ENCODE measurements at places on chromosomes 7 and 10.
A peak's percentile ranks its signal among the peaks of the same experiment; 100 is the strongest.

DNA sequence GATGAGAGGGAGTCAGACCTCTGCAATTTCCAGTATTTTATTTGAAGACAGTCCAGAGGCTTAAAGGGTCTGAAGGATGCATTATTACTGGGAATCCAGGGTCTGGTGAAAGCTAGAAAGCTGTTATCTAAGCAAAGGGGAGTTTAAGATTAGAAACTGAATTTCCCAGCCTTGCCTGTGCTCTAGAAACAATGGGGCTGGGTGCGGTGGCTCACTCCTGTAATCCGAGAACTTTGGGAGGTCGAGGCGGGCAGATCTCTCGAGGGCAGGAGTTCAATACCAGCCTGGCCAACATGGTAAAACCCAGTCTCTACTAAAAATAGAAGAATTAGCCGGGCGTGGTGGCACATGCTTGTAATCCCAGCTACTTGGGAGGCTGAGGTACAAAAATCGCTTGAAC is 71.5 kb upstream of the ANLN start:
- DNase-seq, result no peak

GRCh38 chr7:105268511-105269392 is 120.0 kb downstream of the SRPK2 start:
- DNase-seq, result peak; percentile 57

- DNase-seq, result peak; percentile 32
These were observed 25.5 kb downstream of the PRR15 start for GRCh38 chr7:29588900-29589696.

GRCh38 chr7:69430384-69431021 is 167.8 kb upstream of the AUTS2 start:
- DNase-seq, result peak; percentile 75

- no peak for DNase-seq
These were observed 27.3 kb downstream of the PFKP start for GRCh38 chr10:3094609-3095036.

- peak; percentile 0 for DNase-seq
These were observed 107.4 kb downstream of the MKX start for GRCh38 chr10:27638071-27638750.

DNA sequence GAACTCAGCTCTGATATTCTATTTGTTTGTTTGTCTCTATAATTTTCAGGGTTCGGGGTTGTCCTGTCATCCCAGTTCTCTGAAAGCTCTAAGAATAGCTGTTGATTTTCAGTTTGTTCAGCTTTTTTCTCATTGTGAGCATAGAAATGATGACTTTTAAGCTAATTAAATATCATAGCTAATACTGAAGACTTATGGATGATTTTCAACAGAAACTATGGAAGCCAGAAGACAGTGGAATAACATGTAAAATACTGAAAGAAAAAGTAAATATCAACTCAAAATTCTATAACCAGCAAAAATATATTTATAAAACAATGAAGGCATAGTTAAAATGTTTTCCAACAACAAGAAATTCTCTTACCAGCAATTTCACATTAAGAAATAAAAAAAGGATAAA is 96.4 kb upstream of the ETV1 start:
- peak; percentile 15 for DNase-seq

- DNase-seq, result no peak
These were observed 78.5 kb downstream of the LHPP start for GRCh38 chr10:124539935-124540641.

- DNase-seq, result no peak
These were observed 12.1 kb downstream of the GIMAP6 start for GRCh38 chr7:150620061-150620460.

- no peak for DNase-seq
These were observed 26.2 kb upstream of the CYP26C1 start for GRCh38 chr10:93034426-93034825.

- no peak for DNase-seq
These were observed 22.2 kb downstream of the LIPK start for GRCh38 chr10:88728107-88728763.

DNA sequence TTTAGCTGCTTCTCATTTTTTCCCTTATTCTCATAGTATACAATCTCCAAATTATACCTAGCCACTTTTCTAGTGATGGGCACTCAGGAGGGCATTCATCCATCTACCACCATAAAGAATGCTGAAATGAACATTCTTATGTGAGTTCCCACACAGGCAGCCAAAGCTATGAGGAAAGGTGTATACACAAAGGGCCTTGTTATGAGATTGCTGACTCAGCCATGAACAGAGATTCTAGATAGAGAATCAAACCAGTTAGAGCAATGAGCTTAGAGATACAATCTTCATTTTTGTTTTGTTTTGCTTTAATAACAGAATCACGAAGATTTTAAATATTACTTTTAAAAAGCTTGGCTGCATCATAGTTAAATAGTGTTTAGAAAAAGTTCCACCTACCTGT is 54.8 kb upstream of the TNKS2 start:
- no peak for DNase-seq

DNA sequence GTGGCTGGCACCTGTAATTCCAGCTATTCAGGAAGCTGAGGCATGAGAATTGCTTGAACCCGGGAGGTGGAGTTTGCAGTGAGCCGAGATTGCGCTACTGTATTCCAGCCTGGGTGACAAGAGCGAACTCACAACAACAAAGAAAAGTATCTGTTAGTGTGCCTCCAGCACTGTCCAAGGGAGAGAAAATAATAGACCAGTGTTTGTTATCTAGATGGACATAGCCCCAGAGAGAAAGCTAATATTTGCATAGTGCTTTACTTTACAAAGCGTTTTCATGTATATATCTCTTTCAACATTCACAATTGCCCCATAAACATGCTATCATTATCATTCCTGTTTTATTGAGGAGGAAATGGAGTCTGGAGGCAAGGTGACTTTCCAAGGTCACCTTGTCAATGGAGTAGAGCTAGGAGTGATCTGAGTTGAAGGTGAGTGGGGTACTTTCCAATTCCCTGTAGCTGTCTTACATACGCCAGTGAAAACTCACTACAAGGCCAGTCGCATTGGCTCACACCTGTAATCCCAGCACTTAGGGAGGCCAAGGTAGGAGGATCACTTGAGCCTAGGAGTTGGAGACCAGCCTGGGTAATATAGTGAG is 49.7 kb upstream of the KIF5B start:
- DNase-seq, result no peak

DNA sequence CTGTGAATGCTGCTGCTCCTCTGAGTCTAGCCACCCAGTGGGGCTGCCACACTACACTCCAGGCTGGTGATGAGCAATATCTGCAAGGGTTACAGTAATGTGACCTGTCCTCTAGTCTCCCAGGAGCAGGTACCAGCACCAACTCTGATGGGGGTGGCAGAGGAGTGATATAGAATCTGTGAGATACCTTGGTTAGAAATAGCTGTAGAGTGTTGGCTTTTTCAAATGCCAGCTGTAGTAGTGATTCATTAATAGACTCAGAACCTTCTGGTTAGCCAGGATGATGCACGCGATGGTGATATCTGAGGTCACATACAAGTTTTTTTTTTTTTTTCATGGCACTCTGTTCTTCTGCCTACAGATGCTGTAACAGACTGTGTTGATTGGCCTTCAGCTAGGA is 757.1 kb downstream of the INHBA start:
- no peak for DNase-seq

GRCh38 chr7:120156476-120156875 is 116.5 kb upstream of the KCND2 start:
- no peak for DNase-seq

GRCh38 chr7:11539853-11540252 is 292.1 kb downstream of the THSD7A start:
- no peak for DNase-seq

- peak; percentile 92 for DNase-seq
These were observed 199.3 kb downstream of the SNX10 start for GRCh38 chr7:26490640-26491624.

DNA sequence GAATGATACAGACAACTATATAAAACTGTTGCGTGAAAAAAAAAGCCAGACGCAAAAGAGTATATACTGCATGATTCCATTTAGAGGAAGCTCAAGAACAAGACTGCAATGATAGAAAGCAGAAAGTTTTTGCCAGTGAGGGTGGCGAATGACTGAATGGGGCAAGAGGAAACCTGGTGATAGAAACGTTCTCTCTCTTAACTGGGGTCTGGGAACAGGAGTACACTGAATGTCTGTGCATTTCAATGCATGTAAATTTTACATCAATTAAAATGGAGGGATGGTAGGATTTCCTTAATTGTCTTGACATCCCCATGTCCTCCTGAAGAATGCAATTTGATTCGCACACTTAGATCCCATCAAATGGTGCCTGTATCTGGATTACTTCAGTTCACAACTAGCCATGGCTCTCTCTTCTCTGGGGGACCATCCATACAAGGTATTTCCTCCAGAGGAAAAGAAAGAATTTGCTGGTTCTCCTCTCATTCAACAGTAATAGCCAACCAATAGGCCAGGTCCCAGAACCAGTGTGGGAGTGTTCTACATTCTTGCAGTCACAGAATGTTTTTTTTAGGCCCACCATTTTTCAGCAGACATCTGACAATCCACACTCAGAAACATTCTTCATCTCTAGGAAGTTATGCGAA is 221.0 kb upstream of the KLF14 start:
- DNase-seq, result no peak

- DNase-seq, result no peak
These were observed 18.3 kb upstream of the AGAP5 start for GRCh38 chr10:73716251-73716650.

- no peak for DNase-seq
These were observed 24.6 kb downstream of the VSIR start for GRCh38 chr10:71748671-71749191.

DNA sequence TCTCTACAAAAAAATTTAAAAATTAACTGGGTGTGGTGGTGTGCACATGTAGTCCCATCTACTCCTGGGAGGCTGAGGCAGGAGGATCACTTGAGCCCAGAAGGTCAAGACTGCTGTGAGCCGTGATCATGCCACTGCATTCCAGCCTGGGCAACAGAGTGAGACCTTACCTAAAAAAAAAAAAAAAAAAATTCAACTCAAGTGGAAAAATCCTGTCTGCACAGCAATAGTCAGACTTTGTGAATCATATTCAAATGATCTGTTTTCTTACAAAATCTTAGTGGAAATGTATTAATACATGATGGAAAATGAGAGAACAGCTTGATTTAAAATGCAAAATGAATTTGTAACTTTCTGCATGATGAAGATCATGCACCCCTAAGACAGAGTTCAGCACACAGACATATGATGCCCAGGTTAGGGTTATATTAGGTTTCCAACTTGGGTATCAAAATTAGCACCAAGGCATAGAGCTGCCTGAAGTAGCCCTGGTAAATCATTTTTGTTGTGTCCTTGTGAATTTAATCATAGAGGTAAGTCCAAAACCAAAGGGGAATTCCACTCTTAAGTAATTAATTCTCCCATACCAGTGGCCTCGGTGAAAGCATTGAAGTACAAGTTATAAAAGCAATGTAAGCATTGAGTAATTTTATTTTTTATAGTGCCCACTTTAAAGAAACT is 93.8 kb downstream of the ADD3 start:
- DNase-seq, result no peak

GRCh38 chr10:109886781-109887140 is 36.5 kb downstream of the XPNPEP1 start:
- DNase-seq, result no peak

- DNase-seq, result no peak
These were observed 98.9 kb upstream of the SDK1 start for GRCh38 chr7:3201937-3202710.

DNA sequence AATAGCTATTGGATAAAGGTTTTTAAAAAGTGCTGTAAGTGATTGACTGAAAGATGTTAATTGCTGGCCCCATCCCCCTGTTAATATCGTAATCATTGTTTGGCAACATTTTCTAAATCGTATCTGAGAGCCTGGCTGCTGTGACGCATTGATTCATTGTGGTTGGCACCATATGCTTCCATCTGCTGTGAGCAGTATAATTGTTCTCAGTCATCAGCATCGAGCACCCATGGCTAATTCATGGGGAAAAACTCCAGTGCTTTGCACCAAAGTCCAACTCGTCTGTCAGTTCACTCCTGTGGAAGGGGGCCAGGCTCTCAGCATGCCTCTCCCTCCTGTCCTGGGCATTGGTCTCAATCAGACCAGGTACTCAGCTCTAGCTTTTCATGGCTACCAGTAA is 205.2 kb downstream of the STK31 start:
- no peak for DNase-seq
